ENCODE measurements at places on chromosomes 7 and 10.

GRCh38 chr7:109029866-109030265 is 460.2 kb downstream of the DNAJB9 start:
- no peak for DNase-seq

GRCh38 chr7:29547421-29547820 is 16.2 kb upstream of the PRR15 start:
- DNase-seq = no peak

GRCh38 chr7:144481833-144482232 is 78.3 kb upstream of the NOBOX start:
- no peak for DNase-seq

DNA sequence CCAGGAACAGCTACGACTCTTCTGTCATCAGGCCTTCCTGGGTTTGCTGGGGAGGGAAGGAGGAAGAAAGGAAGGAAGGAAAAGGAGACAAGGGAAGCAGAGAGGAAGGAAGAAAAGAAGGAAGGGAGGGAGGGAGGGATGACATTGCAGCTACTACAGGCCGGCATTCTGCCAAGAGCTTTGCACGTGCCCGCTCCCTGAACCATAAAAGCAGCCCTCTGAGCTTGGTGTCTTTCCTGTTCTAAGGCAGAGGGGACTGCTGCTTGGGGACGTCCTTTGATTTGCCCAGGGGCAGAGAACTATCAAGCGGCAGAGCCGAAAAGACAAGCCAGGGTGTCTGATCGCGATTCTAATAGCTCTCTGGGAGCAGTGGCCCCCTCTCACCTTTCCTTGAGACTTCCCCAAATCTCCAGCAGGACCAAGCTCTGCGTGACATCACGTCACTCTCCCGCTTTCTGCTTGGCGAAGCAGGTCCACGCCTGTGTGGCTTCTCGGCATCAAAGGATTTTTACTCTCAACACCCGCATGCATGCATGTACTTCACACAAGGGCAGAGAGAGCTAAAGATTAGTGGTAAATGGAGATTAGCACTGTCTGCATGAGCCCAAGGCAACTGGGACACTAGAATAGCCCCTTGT is 167.8 kb upstream of the AUTS2 start:
- DNase-seq = no peak

DNA sequence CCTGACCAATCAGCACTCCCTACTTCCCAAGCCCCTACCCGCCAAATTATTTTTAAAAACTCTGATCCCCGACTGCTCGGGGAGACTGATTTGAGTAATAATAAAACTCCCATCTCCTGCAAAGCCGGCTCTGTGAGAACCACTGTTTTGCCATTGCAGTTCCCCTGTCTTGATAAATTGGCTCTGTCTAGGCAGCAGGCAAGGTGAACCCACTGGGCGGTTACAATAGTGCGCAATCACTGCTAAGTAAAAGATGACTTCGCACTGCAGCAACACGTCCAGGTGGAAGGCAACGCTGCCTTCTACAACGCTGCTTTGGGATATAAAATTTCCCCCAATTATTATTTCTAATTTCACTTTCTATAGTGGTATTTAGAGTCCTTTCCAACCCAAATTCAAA is 8.9 kb downstream of the SLC37A3 start:
- no peak for DNase-seq

GRCh38 chr7:113801751-113802150 is 117.1 kb downstream of the PPP1R3A start:
- no peak for DNase-seq

DNA sequence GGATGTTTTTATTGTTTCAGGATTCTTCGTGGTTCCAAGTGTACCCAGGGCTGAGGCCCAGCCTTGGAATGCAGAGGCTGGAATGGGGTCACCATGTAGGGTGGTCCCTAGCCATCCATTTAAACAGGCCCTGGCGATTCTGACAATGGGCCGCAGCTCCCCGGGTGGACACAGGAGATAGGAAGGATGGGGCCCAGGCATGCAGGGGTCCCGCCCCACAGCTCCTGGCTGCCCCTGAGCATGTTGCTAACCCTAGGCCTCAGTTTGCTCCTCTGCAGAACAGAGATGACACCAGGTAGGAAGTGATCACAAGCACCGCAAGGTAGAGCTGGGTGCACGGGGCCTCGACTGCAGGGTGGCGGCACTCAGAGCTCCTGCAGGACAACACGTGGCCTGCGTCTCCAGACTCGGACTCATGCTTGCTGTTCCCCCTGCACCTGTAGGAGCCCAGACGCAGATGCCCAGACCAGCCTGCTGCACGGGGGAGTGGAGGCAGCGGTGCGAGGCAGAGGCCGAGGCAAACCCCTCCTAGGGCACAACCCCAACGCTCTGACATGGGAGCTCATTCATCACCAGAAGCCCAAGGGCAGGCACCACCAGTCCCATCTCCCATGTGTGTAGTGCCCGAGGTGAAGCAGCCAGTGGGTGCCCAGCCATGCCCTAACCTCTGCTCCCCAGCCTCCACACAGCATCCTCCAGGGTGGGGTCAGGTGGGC is 25.5 kb downstream of the VIPR2 start:
- no peak for DNase-seq

DNA sequence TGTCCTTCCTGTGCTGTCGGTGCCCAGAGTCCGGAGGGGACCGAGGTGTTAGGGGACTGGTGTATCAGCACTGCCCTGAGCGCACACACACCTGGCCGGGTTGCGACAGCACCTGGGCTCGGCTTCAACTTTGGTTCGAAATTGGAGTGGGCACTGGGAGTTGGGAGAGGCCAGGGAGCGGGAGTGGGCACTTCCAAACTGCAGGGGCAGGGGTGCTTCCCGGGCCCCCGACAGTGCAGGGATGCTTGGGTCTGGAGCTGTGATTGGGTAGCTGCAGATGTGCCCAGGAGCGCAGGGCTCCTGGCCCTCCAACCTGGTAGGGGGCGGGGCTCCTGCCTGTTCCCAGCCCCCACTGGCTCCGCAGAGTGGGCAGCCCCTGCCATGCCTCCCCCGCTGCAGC is 7.7 kb downstream of the BBS9 start:
- DNase-seq = no peak

DNA sequence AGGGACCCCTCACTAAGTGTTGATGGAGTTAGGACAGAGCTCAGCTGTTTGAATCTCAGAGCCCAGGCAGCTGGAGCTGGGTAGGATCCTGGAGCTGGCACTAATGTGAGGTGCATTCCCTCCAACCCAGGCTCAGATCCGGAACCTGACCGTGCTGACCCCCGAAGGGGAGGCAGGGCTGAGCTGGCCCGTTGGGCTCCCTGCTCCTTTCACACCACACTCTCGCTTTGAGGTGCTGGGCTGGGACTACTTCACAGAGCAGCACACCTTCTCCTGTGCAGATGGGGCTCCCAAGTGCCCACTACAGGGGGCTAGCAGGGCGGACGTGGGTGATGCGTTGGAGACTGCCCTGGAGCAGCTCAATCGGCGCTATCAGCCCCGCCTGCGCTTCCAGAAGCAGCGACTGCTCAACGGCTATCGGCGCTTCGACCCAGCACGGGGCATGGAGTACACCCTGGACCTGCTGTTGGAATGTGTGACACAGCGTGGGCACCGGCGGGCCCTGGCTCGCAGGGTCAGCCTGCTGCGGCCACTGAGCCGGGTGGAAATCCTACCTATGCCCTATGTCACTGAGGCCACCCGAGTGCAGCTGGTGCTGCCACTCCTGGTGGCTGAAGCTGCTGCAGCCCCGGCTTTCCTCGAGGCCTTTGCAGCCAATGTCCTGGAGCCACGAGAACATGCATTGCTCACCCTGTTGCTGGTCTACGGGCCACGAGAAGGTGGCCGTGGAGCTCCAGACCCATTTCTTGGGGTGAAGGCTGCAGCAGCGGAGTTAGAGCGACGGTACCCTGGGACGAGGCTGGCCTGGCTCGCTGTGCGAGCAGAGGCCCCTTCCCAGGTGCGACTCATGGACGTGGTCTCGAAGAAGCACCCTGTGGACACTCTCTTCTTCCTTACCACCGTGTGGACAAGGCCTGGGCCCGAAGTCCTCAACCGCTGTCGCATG is 5.2 kb downstream of the CHPF2 start:
- DNase-seq = no peak

- no peak for DNase-seq
Measured at GRCh38 chr7:47978790-47979144, 648 bp downstream of the HUS1 start.

GRCh38 chr7:27398851-27399250 is 156.2 kb downstream of the EVX1 start:
- DNase-seq = no peak

GRCh38 chr10:1356349-1356748 is 300.2 kb downstream of the WDR37 start:
- DNase-seq = no peak

DNA sequence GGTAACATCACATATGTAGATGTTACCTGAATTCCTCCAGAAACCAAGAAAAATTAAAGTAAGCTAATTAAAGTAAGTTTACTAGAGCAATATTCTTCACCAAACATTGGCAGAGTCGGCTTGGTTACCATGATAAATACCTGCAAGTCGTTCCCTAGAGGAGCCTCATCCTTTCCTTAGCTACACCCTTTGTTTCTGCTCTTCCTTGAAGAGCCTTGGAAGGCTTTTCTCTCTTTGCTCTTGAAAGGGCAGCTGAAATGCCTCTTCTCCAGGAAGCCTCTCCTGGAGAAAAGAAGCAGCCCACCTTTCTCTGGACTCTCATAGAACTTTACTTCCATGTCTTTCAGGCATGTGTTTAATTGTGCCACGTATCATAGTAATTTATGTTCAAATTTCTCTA is 34.9 kb upstream of the CALD1 start:
- no peak for DNase-seq

DNA sequence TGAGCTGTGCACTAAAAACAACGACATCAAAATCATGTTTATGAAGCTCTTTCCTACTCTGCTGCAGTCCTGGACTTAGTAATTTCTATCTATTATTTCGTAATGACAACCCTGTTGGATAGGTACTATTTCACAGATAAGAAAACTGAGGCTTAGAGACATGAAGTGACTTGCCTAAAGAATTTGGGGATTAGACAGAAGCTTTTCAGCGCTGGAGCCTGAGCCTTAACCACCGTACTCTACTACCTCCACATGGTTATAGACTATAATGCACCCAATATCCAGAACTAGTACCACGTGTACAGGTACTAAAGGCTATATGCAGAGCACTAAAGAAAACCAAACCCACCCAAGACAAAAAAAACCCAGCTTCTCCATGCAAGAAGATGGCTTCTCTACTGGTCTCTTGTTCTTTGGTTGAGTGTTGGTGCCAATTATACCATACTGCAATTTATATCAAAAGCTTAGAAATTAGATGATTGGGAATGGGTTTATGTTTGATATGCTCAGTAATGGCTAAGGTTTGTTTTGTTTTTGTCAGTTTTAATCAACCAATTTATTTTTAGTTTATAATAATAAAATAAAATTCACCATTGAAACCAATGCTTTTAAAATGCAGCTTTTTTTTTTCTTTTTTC is 6.5 kb upstream of the SNX10 start:
- no peak for DNase-seq

- DNase-seq = no peak
Measured at GRCh38 chr7:122148878-122149277, 4.8 kb upstream of the AASS start.

DNA sequence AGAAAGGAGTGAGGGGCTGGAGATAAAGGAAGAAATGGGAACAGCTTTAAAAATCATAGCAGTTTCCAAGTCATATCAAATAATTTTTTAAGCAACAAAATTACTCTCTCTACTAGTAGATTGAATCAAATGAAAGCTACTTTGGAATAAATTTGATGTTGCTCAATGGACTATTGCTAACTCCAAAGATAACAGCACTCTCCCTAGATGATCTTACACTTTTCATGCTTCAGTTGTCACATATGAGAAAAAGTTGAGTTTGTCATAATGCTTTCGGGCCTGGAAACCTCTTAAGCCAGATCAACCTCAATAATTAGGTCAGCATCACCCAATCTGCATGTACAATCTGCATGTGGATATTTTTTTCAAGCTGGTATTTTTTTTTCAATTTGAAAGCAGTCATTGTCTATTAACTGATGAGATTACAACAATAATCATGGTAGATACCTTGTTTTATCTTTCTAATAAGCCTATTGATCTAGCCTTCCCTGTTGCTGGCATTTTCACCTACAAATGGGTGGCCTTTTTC is 31.3 kb downstream of the LIPJ start:
- DNase-seq = no peak

DNA sequence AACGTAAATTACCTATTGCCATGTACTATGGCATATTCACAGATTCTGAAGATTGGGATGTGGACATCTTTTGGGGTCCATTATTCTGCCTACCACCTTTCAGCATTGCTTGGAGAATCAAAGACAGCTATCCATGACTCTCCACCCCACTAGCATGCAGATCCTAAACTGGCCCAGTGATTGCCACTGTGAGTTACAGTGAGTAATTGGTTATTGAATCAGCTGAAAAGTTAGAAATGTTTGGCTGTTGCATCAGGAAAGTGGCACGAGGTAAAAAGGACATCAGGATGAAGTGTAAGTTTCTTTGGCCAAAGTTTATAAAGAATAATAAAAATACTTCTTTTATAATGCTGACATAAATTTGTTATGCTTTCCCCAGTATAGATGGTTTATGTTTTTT is 148.2 kb upstream of the ETV1 start:
- DNase-seq = no peak

- DNase-seq = no peak
Measured at GRCh38 chr10:119344381-119344780, 137.0 kb downstream of the GRK5 start.

DNA sequence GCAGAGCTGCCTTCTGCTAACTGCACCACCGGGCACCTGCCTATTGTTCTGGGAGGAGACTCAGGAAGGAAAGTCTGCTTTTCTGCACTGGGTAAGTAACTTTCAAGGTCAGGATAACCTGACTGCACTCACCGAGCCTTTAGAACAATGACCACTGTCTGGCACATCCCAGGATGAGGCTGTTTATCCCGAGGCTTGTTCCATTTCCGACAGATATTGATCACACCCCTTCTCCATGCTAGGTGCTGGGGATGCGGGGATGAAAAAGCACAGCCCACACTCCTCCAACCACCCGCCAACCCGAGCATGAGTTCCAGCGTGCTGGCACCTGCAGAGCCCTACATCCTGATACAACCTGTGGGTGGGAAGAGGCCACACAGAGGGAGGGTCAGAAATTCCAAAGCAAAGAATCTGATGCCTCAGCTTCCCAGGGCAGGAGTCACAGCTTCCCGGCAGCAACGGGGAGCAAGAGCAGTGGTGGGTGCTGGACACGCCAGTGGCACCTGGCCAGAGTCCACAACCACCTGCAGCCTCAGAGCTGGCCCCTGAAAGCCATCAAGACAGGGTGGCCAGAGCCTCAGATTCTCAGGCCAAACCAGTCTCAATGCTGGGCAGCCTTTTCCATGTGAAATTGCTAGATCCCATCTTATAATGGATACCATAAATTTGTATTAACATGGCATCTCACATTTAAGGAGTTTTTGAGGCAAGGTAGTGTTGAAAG is 34.9 kb upstream of the CNPY1 start:
- no peak for DNase-seq

DNA sequence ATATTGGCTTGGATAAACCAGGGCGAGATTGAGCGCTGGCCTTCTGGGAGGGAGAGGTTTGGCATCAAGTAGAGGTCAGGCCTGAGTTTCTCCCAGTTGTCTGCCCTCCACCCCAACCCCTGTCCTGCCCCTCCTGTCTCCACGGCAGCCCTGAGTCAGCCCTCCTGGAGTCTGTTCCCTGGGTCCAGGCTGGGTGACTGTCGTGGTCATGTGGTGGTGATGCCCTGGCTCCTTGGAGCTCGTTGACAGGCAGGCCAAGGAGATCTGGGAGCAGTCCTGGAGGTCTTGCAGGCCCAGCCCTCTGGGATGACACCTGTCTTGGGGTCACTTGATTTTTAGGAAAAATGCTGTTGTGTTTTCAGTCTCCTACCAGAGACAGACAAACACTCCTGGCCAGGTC is 53.6 kb upstream of the PODXL start:
- DNase-seq = no peak
